ENCODE measurements at places on chromosomes 6 and 20.
A peak's percentile ranks its signal among the peaks of the same experiment; 100 is the strongest.

DNA sequence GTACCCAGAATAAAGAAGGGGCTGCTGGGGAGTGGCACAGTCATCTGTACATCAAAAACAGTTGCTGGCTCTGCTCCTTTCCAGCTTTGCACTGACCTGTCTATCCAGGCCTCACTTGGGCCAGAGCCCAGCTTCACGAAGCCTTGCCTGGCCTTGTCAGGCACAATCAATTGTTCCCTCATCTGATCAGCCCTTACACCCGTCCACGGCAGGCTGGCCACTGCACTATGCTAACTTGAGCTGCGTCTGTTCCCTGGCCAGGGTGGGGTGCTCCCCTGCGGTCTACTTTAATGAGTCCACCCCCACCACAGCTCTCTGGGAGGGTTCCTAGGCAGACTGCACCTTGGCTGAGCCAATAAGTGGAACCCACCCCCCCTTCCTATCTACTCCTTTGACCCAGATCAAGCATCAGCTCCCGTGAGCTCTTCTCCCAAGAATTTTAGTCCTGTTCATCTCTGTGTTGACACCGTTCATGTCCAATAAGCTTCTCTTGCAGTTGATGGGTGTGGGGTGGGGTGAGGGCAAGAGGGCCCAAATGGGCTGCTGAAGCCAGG, 74.3 kb upstream of the MLN start:
- no peak for DNase-seq

DNA sequence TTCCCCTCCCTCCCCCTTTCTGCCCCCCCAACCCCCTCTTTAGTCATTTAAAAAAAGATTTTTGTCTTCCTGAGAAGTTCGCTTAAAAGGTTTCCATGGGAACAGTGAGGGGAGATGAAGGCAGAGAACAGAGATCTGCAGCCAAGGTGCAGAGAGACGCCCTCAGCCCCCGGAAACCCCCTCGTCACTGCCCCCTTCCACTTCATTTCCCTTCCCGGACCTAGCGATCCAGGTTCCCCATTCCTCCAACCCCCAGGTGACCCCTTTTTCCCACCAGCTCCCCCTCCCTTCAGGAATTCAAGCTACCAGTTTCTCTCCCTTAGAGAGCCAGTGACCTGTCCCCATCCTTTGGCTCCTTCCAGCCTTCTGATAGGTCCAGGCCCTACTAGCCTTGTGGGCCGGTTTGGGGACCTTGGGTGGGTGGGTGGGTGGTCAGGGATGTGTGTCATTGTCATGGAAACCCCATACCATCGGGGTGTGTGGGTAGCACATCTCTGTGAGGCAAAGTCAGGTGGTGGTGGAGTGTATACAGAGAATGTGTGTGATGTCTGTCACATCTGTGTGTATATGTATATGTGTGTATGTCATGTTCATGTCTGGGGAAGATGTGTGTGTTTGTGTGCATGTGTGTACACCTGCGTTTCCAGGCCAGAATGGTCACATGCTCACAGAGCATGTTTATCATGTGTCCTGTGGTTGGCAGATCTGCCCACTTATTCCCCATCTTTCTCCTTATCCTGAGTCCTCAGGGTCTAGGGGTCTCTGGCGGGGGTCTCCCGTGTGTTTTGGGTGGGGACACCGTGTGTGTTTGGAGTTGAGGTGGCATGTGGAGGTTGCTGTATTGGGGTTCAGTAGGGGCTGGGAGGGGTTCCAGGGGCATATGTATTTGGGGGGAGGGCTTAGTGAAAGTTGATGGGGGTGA, 7.0 kb downstream of the SYNGAP1 start:
- no peak for DNase-seq

DNA sequence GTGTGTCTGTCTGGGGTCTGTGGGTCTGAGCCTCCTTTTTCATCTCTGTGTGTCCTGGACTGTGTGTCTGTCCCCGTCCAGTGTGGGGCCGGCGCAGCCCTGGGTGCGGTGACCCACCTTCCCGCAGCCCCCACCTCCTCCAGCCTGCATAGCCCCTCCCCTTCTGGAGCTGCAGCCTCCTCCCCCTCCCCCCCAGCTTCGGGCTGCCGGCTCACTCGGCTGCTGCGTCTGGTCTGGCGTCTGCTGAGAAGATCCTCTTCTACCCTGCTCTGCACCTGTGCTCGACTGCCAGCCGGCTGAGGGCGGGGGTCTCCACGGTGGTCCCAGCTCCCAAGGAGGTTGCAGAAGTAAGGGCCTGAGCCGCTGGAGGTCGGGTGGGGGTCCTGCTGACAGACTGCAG, 7.6 kb upstream of the LKAAEAR1 start:
- DNase-seq = no peak

DNA sequence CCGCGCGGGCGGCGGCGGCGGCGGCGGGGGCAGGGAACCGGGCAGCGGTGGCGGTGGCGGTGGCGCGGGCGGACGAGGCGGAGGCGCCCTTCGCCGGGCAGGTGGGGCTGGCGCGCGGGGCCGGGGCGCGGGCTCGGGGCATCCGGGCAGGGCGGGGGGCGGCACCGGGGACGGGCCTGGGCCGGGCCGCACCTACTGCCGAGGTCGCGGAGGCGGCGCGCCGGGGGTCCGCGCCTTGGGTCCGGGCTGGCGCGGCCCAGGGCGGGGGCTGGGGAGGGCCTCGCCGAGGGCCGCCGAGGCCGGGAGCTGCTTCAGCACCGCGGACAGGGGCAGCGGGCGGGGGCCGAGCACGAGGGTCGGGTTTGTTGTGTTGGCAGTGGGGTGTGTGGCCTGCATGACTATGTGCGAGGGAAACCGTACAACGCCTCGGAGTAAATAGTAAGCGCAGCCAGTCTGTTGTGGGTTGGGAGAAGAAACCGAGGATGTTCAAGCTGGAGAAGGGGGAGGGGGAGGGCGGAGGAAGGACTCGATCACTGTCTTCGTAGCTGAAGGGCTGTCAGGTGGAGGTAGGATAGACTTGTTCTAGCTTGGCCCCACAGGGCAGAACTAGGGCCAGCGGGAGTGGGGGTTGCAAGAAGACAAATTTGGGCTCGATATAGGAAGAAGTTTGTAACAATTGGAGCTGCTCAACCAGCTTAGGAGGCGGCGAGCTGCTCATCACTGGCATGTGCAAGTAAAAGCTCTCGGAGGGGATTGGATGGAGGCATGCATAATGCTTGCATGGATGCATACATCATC, 593 bp downstream of the MMP24 start:
- DNase-seq = peak; percentile 66

- DNase-seq = no peak
Observed at GRCh38 chr20:62820208-62820961, 3.5 kb downstream of the COL9A3 start.

DNA sequence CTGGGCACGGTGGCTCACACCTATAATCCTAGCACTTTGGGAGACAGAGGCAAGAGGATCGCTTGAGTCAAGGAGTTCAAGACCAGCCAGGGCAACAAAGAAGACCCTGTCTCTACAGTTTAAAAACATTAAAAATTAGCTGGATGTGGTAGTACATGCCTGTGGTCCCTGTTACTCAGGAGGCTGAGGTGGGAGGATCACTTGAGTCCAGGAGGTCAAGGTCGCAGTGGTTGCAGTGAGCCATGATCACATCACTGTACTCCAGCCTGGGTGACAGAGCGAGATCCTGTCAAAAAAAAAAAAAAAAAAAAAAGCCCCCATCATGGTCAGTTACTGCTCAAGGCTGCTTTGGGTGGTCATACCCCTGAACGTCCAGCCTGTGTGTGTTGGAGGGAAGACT, 55.8 kb downstream of the ARHGAP40 start:
- no peak for DNase-seq

- no peak for DNase-seq
Observed at GRCh38 chr20:58982406-58983114, 1.5 kb downstream of the NELFCD start.

DNA sequence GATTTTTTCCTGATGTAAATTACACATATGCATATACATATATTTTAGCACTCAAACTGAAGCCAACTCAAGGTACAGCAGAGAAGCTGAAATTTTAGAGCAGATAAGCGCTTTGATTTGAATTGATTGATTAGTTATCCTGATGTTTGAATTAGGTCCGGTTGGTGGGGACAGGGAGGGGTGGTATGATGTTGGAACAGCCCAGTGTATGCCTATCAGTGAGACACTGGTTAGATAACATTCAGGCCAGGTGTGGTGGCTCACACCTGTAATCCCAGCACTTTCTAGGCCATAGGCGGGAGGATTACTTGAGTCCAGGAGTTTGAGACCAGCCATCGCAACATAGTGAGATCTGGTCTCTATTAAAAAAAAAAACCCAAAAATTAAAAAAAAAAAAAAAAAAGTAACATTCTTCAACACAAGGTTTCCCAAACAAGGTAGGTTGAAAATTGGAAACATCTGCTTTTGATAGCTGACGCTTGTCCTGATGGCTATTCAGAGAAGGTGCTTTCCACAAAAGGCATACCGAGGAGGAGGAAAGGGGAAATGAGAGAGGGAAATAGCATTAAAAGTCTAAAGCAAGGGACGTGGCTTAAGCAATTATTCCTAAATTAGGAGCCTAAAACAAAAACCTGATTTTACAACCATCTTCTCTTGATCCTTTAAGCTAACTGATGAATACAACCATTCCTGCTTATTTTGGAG, 288.4 kb upstream of the JARID2 start:
- DNase-seq = no peak

DNA sequence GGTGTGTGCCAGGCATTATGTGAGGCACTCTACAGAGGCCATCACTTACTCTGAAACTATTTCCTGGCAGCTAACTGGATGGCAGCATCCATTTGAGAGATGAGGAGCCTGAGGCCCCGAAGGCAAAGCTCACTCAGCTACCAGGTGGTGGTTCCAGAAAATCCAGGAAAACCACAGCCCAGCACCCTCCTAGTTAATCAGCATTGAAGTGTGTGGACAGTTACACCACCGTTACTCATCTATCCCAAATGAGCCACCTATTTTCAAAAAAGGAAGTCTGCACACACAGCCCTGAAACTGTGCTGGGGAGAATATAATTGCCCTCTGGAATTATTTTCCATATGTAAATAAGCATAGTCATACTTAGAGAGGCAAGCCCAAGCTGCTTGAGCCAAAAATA, 67.4 kb downstream of the CNBD2 start:
- no peak for DNase-seq

- no peak for DNase-seq
Observed at GRCh38 chr20:57410398-57410920, 19.3 kb downstream of the RBM38 start.

Measured in mesothelial cell of epicardium (in vitro differentiated cells).